DMS153 (cell line): ENCODE measurements at places on chromosomes 1 and 21.
A peak's percentile ranks its signal among the peaks of the same experiment; 100 is the strongest.

- DNase-seq, result no peak
These were observed 140.8 kb upstream of the FGGY start for GRCh38 chr1:59156051-59156450.

DNA sequence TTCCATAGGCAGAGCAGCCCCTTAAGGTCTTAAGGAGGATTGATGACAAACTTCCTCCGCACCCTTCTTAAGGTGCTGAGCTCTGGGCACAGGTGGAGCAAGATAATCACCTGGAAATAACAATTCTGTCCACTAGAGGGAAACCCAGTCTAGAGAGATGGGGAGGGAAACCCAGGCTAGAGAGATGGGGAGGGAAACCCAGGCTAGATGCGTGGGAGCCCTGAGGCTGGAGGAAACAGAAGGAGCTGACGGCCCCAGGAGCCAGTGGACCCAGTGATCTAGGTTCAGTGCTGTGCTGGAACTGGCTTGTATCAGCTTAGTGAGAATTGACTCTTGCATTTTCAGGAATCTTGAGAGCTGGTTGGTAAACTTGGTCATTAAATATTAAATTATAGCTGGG, 17.8 kb upstream of the MYCL start:
- peak; percentile 87 for DNase-seq

GRCh38 chr1:37347104-37347649, 127.2 kb upstream of the ZC3H12A start:
- no peak for DNase-seq

- DNase-seq, result no peak
These were observed 239.0 kb downstream of the RHOU start for GRCh38 chr1:228974273-228974672.

DNA sequence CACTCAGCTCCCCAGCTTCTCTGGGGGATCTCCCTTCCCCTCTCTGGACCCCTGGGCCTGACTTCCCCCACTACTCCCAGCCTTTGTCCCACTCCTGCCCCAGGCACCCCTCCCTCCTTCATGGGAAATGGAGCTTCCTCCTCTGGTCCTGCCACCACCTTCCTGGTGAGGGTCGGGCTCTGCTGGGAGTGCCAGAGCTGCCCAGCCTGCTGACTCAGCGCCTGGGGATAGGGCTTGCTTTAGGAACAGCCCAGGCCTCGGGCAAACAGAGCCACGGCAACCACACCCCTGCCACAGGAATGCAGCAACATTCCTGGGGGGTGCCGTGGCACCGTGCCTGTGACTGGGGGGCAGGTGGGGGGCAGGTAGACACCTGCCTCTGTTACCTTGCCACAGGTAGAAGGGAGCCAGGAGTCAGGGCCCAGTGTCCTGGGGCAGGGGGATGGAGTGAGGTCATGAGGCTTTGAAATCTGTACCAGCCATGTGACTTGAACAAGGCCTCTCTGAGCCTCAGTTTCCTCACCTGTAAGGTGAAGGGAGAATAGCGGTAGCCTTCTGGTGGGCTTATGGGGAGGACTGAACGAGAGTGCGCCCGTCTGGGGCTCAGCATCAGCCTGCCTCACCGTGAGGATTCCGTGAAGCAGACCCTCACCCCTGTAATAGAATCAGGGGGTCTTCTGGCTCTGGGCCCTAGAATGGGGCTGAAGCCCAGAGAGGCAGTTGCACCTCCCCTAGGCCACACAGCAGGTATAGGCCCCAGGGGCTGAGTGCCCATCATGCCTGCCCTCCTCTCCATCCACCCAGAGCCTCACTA, 17.8 kb upstream of the EPHA2 start:
- DNase-seq, result no peak

GRCh38 chr1:197899037-197899436, 3.4 kb upstream of the C1orf53 start:
- DNase-seq, result no peak

DNA sequence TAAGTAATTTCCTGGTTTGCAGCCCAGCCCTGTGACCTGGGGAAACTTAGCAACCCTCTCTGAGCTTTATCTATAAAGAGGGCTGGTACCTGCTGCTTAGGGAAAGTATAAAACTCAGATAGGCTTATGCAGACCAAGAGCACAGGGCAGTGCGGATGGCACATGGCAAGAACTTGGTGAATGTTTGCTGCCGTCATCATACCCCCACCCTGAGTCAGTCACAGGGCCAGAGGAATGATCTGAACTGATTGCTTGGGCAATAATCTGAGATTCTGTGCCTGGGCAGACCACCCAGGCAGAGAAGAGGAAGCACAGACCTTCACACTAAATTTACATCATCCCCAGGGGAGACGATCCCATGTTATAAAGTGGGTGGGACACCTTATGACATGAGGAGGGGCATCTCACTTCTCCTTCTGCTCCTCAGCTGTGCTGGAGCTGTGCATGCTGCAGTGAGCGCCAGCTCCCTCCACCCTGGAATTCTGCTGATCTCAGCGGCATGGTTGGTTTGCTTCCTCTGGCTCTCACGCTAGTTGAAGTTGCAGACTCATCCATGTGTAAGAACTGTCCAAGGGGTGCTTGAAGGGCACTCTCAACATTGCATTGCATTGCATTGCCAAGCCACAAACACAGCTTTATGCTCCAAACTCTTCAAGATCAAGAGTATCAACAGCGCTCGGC, 197.1 kb downstream of the AJAP1 start:
- no peak for DNase-seq

DNA sequence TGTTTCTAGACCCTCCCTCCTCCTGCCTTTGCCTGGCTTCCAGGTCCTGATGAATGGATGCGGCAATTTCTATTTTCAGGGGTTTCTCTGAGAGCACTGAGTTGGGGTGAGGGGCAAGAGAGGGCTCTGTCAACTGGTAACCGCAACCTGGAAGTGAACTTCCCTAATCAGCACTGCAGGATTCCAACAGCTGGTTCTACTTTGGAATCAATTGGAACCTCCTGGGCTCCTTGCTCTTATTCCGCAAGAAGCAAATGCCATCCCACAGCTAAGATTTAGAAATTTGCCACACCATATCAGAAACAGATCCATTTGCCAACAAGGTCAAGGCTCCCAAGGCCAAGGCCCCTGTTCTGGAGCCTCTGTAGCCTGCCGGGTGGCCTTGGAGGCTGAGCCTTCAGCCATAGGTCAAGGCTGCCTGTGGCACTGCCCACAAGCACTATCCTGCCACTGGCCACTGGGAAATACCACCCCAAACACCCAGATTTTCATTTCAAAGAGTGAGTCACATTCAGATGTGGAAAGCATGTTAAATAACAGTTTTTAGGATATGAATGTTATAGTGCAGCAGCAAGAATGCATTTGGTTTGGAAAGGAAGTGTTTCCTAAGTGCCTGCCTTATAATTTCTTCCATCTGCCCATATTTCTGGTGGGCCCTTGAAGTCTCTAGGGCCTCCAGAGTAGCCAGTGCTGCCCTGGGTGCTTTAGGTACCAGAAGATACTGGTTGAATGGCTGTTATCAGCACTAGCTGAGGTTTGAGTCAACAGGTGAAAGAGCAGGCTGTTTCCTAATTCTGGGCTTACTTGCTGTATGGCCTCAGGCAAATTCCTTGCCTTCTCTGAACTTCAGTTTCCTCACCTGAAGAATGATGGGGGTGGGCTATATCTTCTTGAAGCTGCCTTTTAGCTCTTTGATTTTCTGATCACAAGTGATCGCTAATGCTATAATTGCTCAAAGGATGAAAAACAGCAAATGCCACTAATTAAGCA, 56.3 kb upstream of the JUN start:
- DNase-seq, result no peak

- no peak for DNase-seq
These were observed 642 bp upstream of the SLC16A1 start for GRCh38 chr1:112956544-112957132.
